ENCODE measurements at places on chromosomes 13 and 19. TPM values are rescaled to one million over a fixed set of nuclear protein-coding genes. Genes with fewer than 3 reads are reported as not detected.
A peak's percentile ranks its signal among the peaks of the same experiment; 100 is the strongest.

DNA sequence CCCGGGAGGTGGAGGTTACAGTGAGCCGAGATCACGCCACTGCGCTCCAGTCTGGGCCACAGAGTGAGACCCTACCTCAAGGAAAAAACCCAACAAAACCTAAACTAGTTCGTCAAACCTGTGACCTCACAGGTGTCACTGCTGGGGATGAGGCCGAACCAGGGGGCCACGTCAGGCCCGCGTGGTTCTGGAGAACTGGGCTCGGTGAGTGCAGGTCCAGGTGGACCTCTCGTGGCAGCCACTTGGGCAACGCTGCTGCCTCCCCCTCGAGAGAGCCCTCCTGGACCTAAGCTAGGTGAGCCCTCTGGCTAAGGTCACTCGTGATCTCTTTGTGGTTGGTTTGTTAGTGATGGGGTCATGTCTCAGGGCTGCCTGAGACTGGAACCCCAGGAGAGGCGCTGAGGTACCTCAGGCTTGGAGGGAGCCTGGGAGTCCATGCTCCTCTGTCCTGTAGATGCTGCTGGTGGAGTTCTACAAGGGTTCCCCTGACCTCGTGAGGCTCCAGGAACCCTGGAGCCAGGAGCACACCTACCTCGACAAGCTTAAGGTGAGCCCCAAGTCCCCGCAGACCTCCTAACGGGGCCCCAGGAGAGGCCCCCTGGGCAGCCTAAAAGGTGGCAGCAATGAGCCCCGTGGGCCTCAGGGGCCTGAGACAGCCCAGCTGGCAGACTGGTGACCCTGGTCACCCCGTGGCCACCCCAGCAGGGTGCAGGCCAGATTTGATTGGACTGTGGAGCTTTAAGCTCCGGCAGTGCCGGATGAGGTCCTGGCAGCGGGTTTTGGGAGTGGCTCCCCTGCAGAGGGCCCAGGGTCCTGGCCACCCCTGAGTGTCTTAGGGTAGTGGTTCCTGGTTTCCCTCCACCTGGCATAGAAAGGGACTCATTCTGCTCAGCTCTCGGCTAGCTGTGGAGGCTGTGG lies 15.6 kb downstream of the MPND start:
- H3K4me1 ChIP-seq, result peaks cover 7% of the 10 kb centered on the region
- no peaks in the 10 kb centered on the region for H3K27me3 ChIP-seq
- DNase-seq, result no peak
- no peaks in the 10 kb centered on the region for H3K36me3 ChIP-seq

- DNase-seq, result no peak
- no peaks in the 10 kb centered on the region for H3K27me3 ChIP-seq
- H3K4me3 ChIP-seq, result no peak overlapping the region
- no peaks in the 10 kb centered on the region for H3K36me3 ChIP-seq
Measured at GRCh38 chr13:109667056-109667455, 119.3 kb downstream of the IRS2 start.

DNA sequence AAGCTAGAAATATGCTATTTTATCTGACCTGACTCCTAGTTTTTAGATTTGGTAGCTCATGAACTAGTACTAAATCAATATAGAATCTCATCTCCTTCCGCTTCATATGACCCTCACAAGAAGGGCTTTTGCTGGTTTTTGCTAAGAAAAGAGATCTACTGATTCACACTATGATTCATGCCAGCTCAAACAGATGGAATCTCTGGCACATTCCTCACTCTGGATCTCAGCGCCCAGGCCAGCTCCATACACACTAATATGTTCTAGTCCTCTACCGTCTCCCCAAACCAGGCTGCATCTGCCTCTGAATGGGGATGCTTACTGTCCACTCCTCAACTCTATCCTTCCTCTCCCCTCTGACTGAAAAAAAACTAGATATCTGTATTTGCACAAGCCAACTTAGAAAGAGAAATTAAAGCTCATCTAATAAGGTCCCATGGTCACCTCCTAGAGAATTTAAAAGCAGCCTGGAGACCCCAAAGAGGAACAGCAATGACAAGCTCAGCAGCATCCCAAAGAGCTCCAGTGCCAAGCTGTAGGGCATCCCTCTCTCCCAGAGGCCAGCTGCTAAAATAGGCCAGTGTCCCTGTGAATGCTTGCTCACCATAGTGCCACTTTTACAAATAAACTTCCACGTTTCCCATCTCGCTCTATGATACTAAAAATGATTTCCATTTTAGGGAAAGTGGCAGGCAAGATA lies 74.9 kb downstream of the LHFPL6 start:
- H3K36me3 ChIP-seq, result no peaks in the 10 kb centered on the region
- no peak for DNase-seq
- no peak overlapping the region for H3K27ac ChIP-seq
- peaks cover 15% of the 10 kb centered on the region for H3K4me1 ChIP-seq

GRCh38 chr13:99278200-99278599 lies 20.0 kb upstream of the GPR18 start:
- H3K36me3 ChIP-seq, result no peaks in the 10 kb centered on the region
- H3K4me3 ChIP-seq, result no peak overlapping the region
- no peak overlapping the region for H3K27ac ChIP-seq
- H3K4me1 ChIP-seq, result peaks cover 24% of the 10 kb centered on the region
- H3K27me3 ChIP-seq, result no peaks in the 10 kb centered on the region

GRCh38 chr13:43661161-43661830 lies 125.5 kb downstream of the ENOX1 start:
- no peak for DNase-seq
- H3K27me3 ChIP-seq, result no peaks in the 10 kb centered on the region
- peaks cover 39% of the 10 kb centered on the region for H3K4me1 ChIP-seq
- H3K4me3 ChIP-seq, result no peak overlapping the region

GRCh38 chr19:35629332-35629633 lies 447 bp downstream of the RBM42 start:
- H3K36me3 ChIP-seq, result no peaks in the 10 kb centered on the region
- H3K4me3 ChIP-seq, result peak overlapping the region; percentile 97
- H3K27ac ChIP-seq, result no peak overlapping the region
- no peak for DNase-seq
- H3K27me3 ChIP-seq, result no peaks in the 10 kb centered on the region
- peaks cover 3% of the 10 kb centered on the region for H3K4me1 ChIP-seq

DNA sequence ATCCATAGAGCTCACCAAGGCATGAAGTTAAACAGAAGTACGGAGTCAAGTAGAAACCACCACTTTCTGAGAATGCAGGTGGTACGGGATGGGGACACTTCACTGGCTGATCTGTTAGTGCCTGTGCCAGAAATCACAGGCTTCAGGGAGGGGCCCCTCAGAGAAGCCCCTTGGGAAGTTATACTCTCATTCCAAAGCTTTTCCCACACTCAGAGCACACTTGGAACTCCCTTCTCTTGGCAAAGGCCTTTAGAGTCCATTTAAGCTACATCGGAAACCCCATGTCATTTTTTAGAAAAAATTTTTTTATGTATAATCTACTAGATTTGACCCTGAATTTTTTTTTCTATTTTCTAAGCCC lies 80.7 kb upstream of the WASF3 start:
- peak overlapping the region; percentile 38 for H3K4me3 ChIP-seq
- no peak overlapping the region for H3K27ac ChIP-seq
- peaks cover 15% of the 10 kb centered on the region for H3K4me1 ChIP-seq

DNA sequence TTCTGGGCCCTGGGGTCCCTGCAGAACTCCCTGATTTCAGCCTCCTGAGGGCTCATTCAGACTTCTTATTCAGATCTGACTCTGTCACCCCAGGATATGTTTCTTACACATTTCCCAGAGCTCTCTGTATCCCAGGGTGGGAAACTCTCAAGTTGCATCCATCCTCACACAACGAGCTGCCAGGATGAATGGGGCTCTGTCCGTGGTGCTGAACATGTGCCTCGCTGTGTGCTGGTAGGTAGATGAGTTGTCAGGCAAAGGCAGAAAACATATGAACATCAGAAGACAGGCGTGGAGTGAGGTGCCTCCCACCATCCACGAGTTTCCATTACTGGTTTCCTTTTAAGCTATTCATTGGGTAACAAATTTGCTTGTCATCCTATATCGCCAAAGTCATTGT lies 11.4 kb upstream of the IGFL1 start:
- H3K36me3 ChIP-seq, result no peaks in the 10 kb centered on the region
- DNase-seq, result peak; percentile 89
- no peaks in the 10 kb centered on the region for H3K27me3 ChIP-seq
- no peak overlapping the region for H3K27ac ChIP-seq
- no peak overlapping the region for H3K4me3 ChIP-seq

DNA sequence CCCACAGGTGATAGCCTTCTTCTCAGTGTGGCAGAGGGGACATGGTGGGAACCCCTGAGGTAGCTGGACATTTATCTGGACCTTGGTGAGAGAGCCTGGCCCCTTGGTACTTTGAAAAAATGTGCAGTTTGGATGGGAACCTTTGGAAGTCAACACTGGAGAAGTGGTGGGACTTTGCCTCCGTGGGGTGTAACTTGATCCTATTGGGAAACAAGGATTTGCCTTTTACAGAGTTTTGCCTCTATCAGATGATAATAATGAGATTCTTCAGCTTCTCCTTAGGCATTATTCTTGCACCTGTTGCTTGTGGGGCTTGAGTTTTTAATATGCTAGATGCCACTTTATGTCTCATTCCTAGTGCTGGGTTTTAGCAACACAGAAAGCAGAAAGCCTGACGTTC lies 99.0 kb downstream of the ERCC5 start:
- no peak for DNase-seq
- no peak overlapping the region for H3K4me3 ChIP-seq
- H3K27me3 ChIP-seq, result no peaks in the 10 kb centered on the region
- no peak overlapping the region for H3K27ac ChIP-seq
- H3K36me3 ChIP-seq, result no peaks in the 10 kb centered on the region
- peaks cover 25% of the 10 kb centered on the region for H3K4me1 ChIP-seq

DNA sequence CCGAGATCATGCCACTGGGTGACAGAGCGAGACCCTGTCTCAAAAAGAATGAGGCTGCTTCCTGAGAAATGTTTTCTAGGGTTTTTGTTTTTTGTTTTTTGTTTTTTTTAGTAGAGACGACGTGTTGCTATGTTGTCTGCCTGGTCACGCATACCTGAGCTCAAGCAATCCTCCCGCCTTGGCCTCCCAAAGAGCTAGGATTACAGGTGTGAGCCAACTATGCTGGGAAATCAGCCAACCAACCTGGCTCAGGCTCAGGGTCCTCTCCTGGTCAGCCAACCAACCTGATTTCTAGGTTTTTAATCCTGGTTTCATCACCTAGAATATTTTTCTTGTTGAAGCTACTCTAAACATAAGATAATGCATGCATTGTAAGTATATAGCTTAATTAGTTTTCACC lies 7.8 kb downstream of the DHX34 start:
- no peaks in the 10 kb centered on the region for H3K36me3 ChIP-seq
- H3K4me3 ChIP-seq, result no peak overlapping the region
- H3K27ac ChIP-seq, result no peak overlapping the region
- DNase-seq, result no peak
- no peaks in the 10 kb centered on the region for H3K4me1 ChIP-seq

- DNase-seq, result peak; percentile 72
- no peaks in the 10 kb centered on the region for H3K36me3 ChIP-seq
- peak overlapping the region; percentile 12 for H3K4me3 ChIP-seq
- peaks cover 22% of the 10 kb centered on the region for H3K27me3 ChIP-seq
Measured at GRCh38 chr19:1854542-1855039, 6.3 kb upstream of the REXO1 start.

DNA sequence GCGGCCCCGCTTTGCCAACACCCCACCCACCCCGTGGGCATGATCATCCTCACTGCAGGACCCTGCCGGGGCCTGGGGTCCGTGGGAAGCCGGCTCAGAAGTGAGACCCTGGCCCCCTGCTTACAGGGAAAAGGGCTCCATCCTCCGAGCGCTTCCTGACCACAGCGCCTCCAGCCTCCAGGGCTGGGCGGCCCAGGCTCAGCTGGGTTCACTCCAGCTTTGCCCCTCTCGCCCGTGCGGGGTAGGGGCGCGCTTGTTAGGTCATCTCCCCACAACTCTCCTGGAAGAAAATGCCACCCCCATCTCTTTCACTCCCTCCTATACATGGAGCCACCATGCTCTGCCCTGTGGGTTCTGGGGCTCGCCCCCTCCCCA lies 6.6 kb upstream of the C1QTNF9B start:
- no peaks in the 10 kb centered on the region for H3K36me3 ChIP-seq
- H3K27ac ChIP-seq, result no peak overlapping the region
- peaks cover 22% of the 10 kb centered on the region for H3K27me3 ChIP-seq
- H3K4me1 ChIP-seq, result no peaks in the 10 kb centered on the region
- DNase-seq, result peak; percentile 23

GRCh38 chr19:55197528-55197927 lies 11.8 kb downstream of the PTPRH start:
- no peaks in the 10 kb centered on the region for H3K36me3 ChIP-seq
- peaks cover 11% of the 10 kb centered on the region for H3K27me3 ChIP-seq
- H3K4me1 ChIP-seq, result no peaks in the 10 kb centered on the region
- no peak overlapping the region for H3K27ac ChIP-seq
- H3K4me3 ChIP-seq, result no peak overlapping the region

GRCh38 chr13:79141082-79141481 lies 265.0 kb downstream of the RBM26 start:
- no peaks in the 10 kb centered on the region for H3K27me3 ChIP-seq
- H3K27ac ChIP-seq, result no peak overlapping the region
- H3K4me1 ChIP-seq, result peaks cover 12% of the 10 kb centered on the region
- peak; percentile 30 for DNase-seq

DNA sequence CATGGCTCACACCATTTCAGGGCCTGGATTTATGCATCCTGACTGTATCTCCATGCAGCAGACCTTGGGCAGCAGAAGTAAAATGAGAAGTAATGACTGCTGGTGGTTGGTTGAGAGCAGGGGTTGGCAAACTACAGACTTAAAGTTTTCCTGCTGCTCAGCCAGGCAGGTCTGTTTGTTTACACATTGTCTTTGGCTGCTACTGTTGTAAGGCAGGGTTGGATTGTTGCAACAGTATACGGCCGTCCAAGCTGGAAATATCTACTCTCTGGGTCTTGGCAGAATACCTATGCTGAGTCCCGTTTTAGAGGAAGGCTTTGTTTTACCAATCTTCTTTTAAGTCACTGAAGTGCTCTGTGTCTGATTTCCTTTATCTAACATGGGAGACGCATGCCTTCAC lies 13.5 kb downstream of the SNRNP70 start:
- no peak for DNase-seq
- no peak overlapping the region for H3K4me3 ChIP-seq
- peaks cover 21% of the 10 kb centered on the region for H3K36me3 ChIP-seq

DNA sequence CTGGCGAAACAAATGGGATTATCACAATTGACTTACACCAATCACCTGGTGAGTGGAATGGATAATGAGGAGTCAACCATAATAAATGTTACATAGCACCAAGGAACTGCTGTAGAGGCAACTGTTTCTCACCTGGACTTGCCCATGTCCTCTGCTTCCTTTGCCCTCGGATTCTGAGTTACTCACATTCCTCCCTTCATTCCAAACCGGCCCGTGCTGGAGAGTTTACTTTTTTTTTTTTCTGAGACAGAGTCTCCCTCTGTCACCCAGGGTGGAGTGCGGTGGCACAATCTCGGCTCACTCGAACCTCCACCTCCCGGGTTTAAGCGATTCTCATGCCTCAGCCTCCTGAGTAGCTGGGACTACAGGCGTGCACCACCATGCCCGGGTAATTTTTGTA lies 41.5 kb upstream of the TSC22D1 start:
- no peaks in the 10 kb centered on the region for H3K36me3 ChIP-seq
- no peak overlapping the region for H3K27ac ChIP-seq
- peaks cover 40% of the 10 kb centered on the region for H3K4me1 ChIP-seq
- peak; percentile 19 for DNase-seq
- no peaks in the 10 kb centered on the region for H3K27me3 ChIP-seq

- peaks cover 9% of the 10 kb centered on the region for H3K4me1 ChIP-seq
- H3K4me3 ChIP-seq, result no peak overlapping the region
- DNase-seq, result no peak
- no peak overlapping the region for H3K27ac ChIP-seq
- peaks cover 32% of the 10 kb centered on the region for H3K27me3 ChIP-seq
Measured at GRCh38 chr19:4594201-4594600, 34.7 kb upstream of the SEMA6B start.

The HAUS8 gene
- 16.3 TPM for total RNA-seq

The OVOL3 gene
- not detected for total RNA-seq

The ANKLE1 gene
- 2.3 TPM for total RNA-seq

The PSMD8 gene
- total RNA-seq, result 196 TPM

The OR7C1 gene
- not detected for total RNA-seq

The RUBCNL gene
- total RNA-seq, result 0.80 TPM

The F2RL3 gene
- total RNA-seq, result 0.03 TPM

The ZNF135 gene
- total RNA-seq, result 11.1 TPM

The SMG9 gene
- 33.1 TPM for total RNA-seq

The RNASEH2A gene
- 61.3 TPM for total RNA-seq
